ENCODE measurements at places on chromosomes 5 and 9.
A peak's percentile ranks its signal among the peaks of the same experiment; 100 is the strongest.

GRCh38 chr5:106858616-106859015 is 812.1 kb downstream of the EFNA5 start:
- DNase-seq = no peak

DNA sequence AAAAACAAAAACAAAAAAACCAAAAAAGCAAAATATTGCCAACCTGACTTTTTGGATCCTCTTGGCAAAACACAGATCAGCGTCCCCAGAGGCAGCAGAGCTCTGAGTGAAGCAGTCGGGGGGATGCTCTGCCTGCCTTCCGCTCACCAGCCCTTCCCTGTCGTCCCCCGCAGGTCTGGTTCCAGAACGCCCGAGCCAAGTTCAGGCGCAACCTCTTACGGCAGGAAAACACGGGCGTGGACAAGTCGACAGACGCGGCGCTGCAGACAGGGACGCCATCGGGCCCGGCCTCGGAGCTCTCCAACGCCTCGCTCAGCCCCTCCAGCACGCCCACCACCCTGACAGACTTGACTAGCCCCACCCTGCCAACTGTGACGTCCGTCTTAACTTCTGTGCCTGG is 20.7 kb downstream of the LHX2 start:
- DNase-seq = no peak

- no peak for DNase-seq
Observed at GRCh38 chr9:37937366-37937765, 33.4 kb upstream of the SLC25A51 start.

DNA sequence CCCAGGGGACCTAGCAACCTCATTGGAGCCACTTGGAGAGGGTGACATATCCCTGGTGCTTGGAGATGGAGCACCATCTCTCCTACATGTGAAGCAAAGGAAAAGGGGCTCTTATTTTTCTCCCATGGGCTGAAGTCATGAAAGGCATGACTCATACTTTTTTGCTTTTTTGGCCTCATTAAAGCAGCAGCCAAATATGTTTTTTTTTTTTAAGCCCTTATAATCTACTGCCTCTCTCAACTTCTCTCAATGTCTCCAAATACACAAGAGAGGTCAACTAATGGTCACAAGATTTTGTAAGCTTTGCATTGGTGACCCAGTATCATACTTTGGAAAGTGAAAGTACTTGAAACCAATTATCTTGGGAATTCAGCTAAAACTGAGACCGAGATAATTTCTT is 1.6 kb upstream of the CFAP90 start:
- DNase-seq = no peak

- peak; percentile 76 for DNase-seq
Observed at GRCh38 chr9:764105-764524, 77.4 kb upstream of the DMRT1 start.

- no peak for DNase-seq
Observed at GRCh38 chr5:145385276-145385675, 449.9 kb downstream of the PRELID2 start.

DNA sequence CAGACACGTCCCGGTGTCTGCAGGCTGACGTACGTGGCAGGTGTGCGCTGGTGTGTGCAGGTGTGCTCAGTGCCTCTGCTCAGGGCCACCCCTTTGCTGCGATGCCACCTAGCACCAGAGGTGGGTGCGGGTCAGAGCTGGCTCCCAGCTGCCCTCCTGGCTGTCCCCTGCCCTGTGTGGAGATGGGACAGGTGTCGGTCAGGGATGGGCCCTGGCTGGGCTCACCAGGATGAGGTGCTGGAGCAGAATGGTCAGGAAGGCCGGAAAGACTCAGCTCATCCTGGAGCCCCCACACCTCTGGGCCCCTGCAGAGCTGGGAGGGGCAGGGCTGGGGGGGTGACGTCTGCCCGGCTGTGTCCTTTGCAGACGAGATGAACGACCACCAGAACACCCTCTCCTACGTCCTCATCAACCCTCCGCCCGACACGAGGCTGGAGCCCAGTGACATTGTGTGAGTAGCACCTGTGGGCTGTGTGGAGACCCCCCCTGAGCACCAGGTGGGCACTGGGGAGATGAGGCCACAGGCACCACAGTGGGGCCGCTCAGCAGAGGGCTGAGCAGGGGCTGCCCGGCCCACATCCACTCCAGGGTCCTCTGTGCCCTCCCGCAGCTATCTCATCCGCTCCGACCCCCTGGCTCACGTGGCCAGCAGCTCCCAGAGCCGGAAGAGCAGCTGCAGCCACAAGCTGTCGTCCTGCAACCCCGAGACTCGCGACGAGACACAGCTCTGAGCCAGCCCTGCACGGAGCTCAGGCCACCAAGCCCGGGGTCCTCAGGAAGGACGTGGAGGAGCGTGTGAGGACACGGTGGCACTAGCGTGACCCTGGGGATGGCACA is 89.7 kb downstream of the KCNT1 start:
- no peak for DNase-seq

GRCh38 chr9:12351293-12352044 is 341.7 kb upstream of the TYRP1 start:
- no peak for DNase-seq

GRCh38 chr9:106920701-106921283 is 57.8 kb downstream of the ZNF462 start:
- DNase-seq = no peak

- no peak for DNase-seq
Observed at GRCh38 chr5:82396871-82397514, 118.8 kb upstream of the RPS23 start.

- no peak for DNase-seq
Observed at GRCh38 chr5:18393565-18394442, 759.5 kb downstream of the TAF11L14 start.

GRCh38 chr5:2894736-2895135 is 143.3 kb upstream of the IRX2 start:
- no peak for DNase-seq

GRCh38 chr9:136178773-136179075 is 26.2 kb downstream of the LHX3 start:
- no peak for DNase-seq

DNA sequence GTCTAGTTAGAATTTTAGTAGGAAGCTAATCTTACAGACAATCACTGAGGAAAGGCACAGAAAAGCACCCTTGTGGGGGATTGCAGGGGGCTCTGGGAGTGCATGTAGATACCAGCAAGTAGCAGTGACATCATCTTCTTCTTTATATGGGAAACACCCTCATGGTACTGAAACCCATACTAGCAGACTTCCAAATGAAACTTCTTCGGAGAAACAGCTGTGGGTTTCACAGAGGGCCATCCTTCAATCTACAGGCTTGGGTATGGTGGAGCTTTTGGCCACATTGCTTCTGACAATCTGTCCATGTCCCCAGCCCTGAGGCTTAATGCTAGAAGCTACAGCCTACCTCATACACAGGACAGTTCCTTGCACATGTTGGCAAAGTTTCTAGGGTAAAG is 165.2 kb upstream of the NFIB start:
- DNase-seq = no peak

DNA sequence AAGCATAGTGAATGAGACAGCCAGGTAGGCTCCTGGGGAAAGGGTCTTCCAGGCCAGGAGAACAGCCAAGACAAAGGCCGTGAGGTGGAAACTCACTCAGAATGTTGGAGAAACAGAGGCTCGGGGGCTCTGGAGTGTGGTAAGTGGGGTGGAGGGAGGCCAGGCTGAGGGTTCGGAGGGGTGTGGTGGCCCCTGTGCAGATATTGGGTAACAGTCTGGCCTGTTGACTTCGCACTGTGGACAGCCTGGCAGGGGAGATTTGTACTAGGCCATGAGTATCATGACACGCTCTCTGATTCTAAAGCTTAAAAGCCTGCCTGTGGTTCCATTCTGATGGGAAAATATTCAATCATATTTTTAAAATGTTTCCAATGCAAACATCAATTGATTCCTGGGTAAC is 239.3 kb downstream of the GADD45G start:
- no peak for DNase-seq

GRCh38 chr5:322942-323879 is 1.7 kb downstream of the AHRR start:
- no peak for DNase-seq

DNA sequence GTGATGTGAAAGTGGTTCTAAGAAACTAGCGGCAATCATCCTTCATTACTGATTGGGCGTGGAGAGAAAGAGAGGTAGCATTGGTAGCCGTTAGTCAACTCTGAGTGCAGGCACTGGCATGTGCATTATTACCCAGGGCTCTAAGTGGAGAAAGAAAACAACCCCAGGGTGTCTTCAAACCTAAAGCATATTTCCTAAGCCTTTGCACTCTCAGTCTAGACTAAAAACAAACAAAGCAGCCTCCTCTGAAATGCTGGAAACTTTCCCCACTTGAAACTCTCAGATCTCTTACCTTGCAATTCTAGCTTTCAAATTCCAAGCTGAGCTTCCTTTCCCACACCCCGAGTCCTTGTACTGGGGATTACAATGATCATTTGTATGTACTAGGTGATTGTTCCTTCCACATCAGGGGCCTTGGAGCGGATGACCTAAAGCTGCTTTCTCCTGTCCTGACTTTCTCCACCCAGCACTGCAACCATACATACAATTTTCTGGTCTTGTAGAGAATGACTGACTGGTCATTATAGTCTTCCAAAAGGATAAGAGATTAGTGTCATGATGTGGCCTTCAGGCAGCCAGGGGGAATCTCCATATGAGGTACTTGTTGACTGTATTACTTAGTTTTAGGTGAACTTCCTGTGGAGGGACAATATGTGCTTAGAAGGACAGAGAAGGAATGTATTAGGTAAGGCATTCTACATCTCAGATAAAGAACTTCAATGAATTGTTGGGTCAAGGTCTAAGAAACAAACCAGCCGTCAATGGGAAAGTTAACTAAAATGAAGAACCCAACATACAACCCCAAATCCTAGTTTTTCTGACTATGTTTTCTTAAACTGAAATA is 98.3 kb upstream of the CDKN2B start:
- no peak for DNase-seq

DNA sequence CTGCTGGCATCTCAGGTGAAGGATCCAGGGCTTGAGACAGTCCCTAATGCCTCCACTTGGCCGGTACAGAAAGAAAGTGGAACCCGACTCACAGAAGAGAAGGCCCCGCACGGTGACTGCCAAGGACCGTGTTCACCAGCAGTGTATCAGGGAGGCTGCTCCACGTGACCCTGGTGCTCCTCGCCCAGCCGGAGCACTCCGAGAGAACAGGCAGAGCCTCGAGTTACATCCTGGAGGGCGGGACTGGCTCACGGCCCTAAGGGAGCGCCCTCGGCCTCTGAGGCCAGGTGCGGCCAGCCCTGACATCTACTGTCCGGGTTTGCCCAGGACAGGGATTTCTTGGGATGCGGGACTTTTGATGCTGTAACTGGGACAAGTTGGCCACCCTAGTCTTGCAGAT is 104.0 kb upstream of the SARDH start:
- no peak for DNase-seq

DNA sequence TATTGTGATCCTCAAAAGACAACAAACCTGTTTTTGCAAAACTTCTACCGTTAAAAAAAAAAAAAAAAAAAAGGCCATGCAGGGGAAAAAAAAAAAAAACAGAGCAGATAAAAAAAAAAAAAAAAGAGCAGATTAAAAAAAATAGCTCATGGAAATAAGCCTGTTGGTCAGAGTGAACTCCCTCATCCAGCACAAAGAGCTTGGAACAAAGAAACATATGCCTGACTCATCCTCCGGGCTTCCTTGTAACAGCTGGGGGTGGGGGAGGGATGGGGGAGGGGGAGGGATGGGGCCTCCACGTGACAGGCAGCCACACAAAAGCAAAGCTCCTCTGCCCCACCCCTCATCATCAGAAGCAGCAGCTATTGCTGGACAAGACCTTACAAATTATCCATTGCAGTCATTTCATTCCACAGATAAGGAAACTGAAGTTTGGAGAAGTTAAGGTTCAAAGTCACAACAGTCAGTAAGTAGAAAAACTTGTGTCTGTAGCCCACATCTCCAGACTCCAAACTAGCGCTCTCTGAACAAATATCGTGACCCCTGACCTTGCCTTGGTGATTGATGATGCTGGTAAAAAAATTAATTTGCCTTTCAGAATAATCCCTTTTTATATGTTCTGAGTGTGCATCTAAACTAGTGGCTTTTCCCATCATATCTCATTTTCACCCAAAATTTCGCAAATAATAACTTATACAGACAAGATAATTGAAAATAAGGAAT is 38.9 kb downstream of the SLC35D2 start:
- peak; percentile 4 for DNase-seq

DNA sequence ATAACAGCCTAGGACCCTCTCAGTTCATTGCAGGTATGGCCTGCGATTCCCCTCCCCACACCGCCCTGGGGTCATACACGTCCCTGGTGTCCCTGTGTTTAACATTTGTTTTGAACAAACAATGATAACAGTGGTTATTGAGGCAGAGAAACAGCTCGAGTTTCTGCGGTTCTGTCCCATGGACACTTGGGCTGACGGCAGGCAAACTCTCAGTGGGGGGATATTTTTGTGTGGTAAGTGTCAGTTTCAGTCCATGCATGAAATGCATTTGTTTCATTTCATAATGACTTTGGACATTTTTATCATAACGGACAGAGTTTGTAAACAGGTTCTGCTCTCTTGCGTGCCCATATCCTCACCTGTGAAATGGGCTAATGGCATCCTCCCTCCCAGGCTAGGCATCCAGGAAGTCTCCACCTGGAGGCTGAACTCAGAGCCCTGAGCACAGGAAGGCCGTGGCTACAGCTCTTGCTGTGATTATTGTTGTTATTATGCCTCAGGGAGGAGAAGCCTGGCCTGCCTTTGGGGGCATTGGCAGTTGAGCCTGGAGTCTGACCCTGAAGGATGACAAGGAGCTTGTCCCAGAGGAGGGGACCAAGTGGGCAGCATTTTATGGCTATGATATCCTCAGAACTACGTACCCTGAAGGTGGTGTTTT is 190.9 kb downstream of the GADD45G start:
- no peak for DNase-seq

GRCh38 chr5:4640795-4641194 is 499.3 kb upstream of the ADAMTS16 start:
- DNase-seq = no peak

DNA sequence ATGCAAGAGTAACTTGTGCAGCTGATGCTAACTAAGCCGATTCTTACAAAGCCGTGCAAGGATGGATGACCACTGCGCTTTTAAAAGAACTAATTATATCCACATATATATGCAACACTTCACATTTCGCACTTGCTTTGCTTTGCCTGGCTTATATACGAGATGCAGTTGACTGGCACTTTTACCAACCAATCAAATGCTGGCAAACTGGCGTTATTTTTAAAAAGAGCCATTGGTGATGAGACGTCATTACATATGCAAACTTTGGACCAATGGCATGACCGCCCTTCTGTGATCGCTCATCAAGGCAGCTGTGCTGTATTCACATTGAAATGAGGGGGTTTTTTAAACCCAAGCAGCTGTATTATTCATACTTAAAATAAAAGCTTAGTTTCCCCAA is 1147.7 kb upstream of the WWC1 start:
- DNase-seq = no peak

GRCh38 chr9:99895510-99895909 is 10.9 kb upstream of the STX17 start:
- no peak for DNase-seq

GRCh38 chr9:19224563-19224962 is 5.9 kb upstream of the DENND4C start:
- no peak for DNase-seq
